ENCODE measurements at places on chromosomes 2 and 18.

DNA sequence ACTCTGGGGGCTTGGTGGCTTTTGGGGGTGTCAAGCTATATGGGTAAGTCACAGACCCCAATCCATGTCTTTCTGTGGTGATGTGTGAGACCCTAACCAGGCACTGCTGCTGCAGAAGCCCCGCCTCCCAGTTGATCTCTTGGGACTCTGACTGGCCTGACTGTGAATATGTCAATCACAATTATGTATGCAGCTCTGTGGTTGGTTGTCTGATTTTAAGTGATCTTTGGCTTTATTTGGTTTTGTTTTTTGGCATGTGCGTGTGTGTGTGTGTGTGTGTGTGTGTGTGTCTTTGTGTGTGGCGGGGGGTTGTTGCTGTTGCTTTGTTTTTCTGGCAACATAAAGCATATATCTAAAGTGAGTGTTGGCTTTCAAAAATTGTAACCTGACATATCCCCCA, 78.5 kb upstream of the GLS start:
- DNase-seq, result no peak

GRCh38 chr2:64000630-64001381, 18.4 kb downstream of the VPS54 start:
- DNase-seq, result no peak

DNA sequence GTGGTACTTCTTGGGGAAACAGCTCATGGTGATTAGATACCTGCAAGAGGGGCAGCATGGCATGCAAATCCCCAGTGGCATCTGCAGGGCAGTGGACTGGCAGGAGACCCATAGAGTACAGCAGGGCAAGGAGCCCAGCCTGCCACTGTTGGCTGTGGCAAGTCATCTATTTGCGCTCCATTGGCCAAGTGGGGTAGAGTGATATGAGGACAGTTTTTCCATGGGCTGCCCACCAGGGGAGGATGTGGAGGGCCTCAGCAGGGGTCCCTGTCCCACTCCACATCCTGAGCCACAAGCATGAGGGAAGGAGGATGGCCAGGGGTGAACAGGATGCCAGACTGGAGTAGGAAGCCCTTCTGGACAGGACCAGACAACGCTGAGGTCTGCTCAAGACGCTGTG, 50.9 kb upstream of the OTOF start:
- no peak for DNase-seq

DNA sequence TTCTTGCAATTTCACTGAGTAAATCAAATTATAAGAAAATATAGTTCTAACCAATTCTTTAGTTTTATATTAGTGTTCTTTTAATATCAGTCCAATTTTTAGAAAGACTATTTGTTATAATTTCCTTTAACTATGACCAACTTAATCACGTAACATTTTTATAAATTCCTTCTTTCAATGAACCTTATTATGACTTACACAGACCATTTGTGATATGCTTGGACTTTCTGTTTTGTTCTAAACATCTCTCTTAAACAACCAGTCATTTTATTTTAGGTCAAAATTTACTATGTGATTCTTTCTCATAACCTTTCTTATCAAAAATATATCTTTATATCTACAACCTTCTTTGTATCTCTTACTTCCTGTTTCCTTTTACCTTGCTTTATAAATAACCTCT, 39.5 kb upstream of the DYNAP start:
- no peak for DNase-seq

Measured in right lung (tissue), 10 donors.